Colonic mucosa (tissue), 4 donors: ENCODE measurements at places on chromosomes 6 and 20. TPM values are rescaled to one million over a fixed set of nuclear protein-coding genes. Genes with fewer than 3 reads are reported as not detected.

- DNase-seq, result no peak
- no peaks in the 10 kb centered on the region for H3K4me1 ChIP-seq
- no peak overlapping the region for H3K4me3 ChIP-seq
These were observed 160.5 kb upstream of the LAMP5 start for GRCh38 chr20:9353916-9354276.

NHLRC1 gene
- 1.6 TPM for total RNA-seq

DNA sequence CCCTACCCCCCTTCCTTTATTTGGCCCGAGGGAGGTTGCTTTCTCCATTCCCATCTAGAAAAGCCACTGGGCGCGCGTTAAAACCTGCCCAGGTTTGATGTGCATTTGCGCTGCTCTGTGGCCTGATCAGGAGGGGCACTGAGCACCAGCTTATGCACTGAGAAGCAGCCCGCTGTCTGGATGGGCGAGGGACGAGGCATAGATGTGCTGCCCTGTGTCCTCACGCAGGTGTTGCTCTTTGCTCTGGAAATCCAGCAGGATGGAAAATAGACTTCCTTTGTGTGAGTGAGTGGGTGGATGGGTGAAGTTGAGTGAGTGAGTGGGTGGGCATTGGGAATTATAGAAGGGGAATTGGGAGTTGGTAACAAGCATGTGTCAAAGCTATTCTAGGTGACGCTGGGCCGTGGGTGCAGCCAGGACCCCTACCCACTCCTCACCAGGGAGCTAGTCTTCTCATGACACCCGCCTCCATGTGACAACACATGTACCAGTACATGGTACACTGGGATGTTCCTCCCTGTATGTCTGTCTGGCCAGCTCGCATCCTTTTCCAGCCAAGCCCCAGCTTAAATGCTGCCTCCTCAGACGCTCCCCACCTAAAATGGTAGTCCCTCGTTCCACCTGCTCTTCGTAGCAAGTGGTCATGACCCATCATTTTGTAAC lies 162.6 kb downstream of the DTNBP1 start:
- no peaks in the 10 kb centered on the region for H3K27me3 ChIP-seq
- no peaks in the 10 kb centered on the region for H3K36me3 ChIP-seq
- no peak overlapping the region for H3K27ac ChIP-seq
- H3K4me1 ChIP-seq, result no peaks in the 10 kb centered on the region

DNA sequence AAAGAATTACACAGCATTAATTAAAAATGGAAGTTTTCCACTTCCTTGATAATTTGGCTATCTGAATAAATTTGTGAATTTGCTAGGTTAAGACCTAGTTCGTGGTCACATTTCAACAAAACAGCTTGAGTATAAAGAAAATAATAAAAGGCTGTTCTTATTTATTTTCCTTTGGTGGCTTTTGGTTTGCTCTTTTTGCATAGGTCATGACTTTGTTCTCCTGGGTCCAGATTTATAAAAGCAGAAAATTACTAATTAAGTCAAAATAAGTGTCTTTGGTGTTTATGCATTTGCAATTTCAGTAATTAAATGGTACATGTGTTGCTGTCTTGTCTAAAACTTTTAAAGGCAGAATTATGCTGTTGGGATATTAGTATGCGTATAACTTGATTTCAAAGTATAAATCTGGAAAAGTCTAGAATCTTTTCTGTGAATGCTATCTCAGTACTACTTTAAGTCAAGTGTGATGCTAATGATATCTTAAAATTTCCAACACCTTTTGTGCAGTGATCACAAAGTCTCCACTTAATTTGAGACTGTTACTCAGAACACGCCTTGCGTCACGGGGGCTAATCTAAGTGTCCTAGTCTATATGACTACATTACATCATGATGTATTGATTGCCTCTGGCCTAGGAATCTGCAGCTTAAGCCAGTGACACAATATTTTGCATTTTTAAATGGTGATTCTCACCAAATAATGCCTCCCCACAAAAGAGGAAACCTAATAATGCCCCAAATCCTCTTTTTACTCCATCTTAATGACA lies 41.0 kb downstream of the GNAS start:
- H3K36me3 ChIP-seq, result no peaks in the 10 kb centered on the region
- DNase-seq, result no peak
- no peak overlapping the region for H3K4me3 ChIP-seq
- no peaks in the 10 kb centered on the region for H3K27me3 ChIP-seq
- peaks cover 14% of the 10 kb centered on the region for H3K4me1 ChIP-seq
- H3K27ac ChIP-seq, result no peak overlapping the region

- H3K27ac ChIP-seq, result no peak overlapping the region
- no peaks in the 10 kb centered on the region for H3K4me1 ChIP-seq
- no peak for DNase-seq
- H3K36me3 ChIP-seq, result no peaks in the 10 kb centered on the region
- no peak overlapping the region for H3K4me3 ChIP-seq
These were observed 245.2 kb downstream of the ADGRB3 start for GRCh38 chr6:68880050-68880813.

DNA sequence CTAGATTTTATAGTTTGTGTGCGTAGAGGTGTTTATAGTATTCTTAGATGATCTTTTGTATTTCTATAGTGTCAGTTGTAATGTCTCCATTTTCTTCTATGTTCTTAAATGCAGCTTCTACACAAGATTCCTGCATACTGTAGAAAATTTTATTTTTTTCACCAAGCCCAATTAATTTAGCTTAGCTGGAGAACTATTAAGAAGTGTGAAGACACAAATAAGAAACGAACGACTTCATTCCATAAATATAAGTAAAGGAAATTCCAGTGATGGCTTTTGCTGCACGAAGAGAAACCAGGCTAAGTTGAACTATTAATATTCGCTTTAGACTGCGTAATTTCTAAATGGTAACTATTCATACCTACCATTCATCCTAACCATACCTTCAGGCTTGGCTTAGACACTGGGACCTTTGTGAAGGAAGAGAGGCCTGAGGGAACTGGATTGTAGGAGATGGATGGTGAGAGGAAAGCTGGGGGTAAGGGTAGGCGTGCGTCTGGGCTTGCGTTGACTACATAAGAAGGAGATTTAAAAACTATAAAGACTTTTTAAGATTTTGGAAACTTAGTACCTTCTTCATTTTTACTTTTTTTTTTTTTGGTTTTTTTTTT lies 15.9 kb downstream of the HLA-DOA start:
- H3K4me3 ChIP-seq, result no peak overlapping the region
- no peaks in the 10 kb centered on the region for H3K36me3 ChIP-seq
- no peak overlapping the region for H3K27ac ChIP-seq
- no peaks in the 10 kb centered on the region for H3K4me1 ChIP-seq
- H3K27me3 ChIP-seq, result no peaks in the 10 kb centered on the region

DNA sequence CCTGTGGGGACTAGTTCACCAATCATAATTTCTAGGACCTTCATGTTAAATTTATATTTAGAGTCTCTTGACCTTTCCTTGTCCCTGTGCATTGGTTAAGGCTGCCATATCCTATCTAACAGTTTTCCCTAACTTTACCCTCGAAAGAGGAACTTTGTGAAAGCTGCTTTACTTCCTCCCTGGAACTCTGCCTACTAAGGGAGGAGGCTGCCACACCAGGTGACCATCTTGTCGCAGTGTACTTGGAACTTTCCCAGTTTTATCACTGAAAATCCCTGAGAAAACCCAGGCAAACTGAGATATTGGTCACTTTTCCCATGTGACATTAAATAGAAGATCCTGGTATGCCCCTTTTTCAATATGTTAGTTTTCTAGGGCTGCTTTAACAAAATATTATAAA lies 317.6 kb upstream of the TSHZ2 start:
- H3K4me3 ChIP-seq, result no peak overlapping the region
- no peak overlapping the region for H3K27ac ChIP-seq
- no peaks in the 10 kb centered on the region for H3K4me1 ChIP-seq
- H3K36me3 ChIP-seq, result no peaks in the 10 kb centered on the region
- H3K27me3 ChIP-seq, result no peaks in the 10 kb centered on the region
- DNase-seq, result no peak

NKX2-4 gene
- not detected for total RNA-seq

DNA sequence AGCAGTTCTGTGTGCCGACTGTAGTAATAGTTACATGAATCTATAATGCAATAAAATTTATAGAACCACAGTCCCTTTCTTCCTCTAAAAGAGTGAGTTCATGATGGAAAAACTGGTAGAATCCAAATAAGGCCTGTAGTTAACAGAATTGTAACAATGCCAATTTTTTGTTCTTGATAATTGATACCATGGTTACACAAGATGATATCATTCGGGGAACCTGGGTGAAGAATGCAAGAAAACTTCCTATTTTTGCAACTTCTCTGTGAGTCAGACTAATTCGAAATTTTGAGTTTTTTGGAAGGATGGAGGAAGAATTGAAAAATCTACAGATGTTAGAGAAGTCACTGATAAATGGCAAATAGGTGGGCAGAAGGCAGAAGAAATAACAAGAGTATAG lies 381.8 kb downstream of the CDKAL1 start:
- DNase-seq, result no peak
- H3K4me1 ChIP-seq, result no peaks in the 10 kb centered on the region
- H3K4me3 ChIP-seq, result no peak overlapping the region
- H3K27ac ChIP-seq, result no peak overlapping the region

DNA sequence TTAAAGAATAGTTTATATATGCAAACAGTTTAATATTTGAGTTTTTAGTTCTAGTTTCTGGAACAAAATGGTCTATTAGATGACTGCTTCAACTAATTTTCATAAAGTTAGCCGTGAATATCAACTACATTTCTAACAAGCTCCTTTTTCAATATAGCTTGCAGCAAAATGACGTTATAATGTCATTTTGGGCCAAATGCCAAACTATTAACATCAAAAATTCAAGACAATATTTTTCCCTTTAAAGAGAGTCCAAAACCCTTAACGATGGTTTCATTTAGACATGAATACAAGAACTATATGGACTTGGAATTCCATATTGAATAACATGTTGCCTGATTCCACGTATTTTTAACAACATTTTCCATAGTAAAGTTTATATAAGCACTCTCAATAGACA lies 91.0 kb downstream of the SMLR1 start:
- no peaks in the 10 kb centered on the region for H3K4me1 ChIP-seq
- H3K27me3 ChIP-seq, result no peaks in the 10 kb centered on the region
- H3K27ac ChIP-seq, result no peak overlapping the region
- no peak for DNase-seq
- H3K4me3 ChIP-seq, result no peak overlapping the region
- H3K36me3 ChIP-seq, result no peaks in the 10 kb centered on the region

SLC22A16 gene
- not detected for total RNA-seq

LRFN2 gene
- 0.22 TPM for total RNA-seq

GRCh38 chr6:135148889-135149288 lies 32.2 kb upstream of the MYB start:
- no peak overlapping the region for H3K4me3 ChIP-seq
- no peak for DNase-seq
- no peaks in the 10 kb centered on the region for H3K27me3 ChIP-seq
- no peaks in the 10 kb centered on the region for H3K36me3 ChIP-seq
- no peak overlapping the region for H3K27ac ChIP-seq

GRCh38 chr20:59577037-59577808 lies 27.1 kb upstream of the PHACTR3 start:
- DNase-seq, result no peak
- no peaks in the 10 kb centered on the region for H3K36me3 ChIP-seq
- no peaks in the 10 kb centered on the region for H3K4me1 ChIP-seq
- no peak overlapping the region for H3K4me3 ChIP-seq
- H3K27me3 ChIP-seq, result peaks cover 22% of the 10 kb centered on the region
